ENCODE measurements at places on chromosomes 6 and 20.

DNA sequence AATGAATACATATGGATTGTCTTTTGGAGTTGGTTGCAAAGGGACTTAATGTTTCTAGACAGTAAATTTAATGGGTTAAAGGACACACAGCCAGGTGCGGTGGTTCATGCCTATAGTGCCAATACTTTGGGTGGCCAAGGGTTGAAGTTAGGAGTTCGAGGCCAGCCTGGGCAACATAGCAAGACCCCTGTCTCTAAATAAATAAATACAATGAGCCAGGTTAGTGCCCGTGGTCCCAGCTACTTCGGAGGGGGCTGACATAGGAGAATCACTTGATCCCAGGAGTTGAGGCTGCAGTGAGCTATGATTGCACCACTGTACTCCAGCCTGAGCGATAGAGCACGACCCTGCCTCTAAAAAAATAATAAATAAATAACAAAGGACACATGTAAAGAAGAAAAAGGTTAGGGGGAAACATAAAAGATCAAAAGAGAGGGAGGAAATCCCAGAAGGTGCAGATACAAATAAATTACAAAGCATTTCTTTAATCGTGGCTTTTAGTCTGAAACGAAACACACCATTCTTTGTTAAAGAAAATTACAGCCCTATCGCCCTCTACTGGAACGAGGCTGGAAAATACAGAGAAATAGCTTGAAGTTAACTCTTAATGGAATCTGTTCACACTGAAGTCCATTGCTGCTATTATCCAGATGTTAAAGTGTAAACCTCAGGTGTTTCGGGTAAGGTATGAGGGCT is 42.6 kb upstream of the SCML4 start:
- DNase-seq, result no peak

- DNase-seq, result no peak
Measured at GRCh38 chr20:53247468-53248103, 275.4 kb downstream of the TSHZ2 start.

DNA sequence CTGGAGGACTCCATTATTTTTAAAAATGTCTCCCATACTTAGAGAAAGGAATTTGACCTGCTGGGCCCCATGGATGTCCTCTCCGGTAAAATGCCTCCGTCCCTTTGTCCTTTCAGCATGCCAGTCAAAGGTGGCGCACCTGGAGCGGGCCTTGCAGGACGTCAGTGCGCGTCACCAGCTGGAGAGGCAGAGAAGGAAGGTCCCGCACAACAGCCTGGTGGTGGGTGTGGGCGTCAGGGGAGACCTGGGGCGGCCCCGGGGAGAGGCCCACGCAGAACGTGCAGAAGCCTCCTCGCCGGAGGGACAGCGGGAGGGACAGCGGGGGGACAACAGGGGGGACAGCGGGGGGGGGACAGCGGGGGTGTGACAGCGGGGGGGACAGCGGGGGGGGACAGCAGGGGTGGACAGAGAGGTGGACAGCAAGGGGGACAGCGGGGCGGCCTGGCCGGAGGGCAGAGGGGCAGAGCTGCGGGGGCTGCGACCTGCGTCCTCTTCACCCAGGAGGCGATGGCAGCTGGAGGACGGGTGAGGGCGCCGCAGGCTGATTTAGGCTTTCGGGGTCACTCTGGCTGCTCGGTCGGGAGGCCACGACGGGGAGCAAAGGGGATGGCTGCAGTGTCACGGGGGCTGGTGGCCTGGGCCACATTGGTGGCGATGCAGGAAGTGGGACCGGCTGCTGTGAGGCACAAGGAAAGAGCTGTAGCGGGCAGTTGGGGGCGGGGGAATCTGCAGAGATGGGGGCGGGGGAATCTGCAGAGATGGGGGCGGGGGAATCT is 859 bp upstream of the KIF25 start:
- DNase-seq, result no peak

DNA sequence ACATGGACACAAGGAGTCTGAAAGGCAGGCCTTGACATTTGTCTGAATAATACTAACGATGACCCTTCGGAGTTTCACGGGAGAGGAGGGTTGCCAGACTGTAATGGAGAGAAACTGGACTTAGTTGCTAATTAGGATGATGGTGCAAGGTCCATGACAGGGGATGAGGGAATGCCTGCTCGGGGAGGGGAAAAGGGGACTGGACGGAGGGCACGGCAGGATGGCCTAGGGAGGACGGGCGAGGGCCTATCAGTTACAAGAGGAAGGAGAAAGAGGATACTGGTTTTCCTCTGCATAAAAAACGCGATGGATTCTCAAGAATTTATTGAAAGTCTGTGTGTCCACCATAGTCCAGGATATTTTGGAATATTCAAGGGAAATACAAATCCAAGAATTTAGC is 42.7 kb downstream of the IRAK1BP1 start:
- no peak for DNase-seq

- DNase-seq, result peak; percentile 22
Measured at GRCh38 chr6:47413752-47414422, 63.7 kb upstream of the CD2AP start.

DNA sequence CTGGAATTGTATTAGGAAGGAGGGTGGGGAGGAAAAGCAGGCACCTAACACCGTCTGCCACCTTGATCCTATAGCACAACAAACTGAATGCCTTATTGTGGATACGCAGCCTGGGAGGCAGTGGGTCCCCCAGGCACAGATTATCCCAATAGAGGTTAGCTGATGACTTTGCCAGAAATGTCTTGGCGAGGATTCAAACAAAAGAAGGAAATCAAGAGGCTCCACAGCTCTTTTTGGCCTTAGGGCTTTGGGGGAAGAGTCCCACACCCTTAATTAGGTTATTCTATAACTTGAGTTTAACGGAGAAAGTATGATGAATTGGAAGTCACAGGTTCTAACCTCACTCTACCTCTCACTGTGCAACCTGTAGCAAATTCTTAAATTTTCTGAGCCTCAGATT is 102.0 kb downstream of the MRPL14 start:
- DNase-seq, result no peak

GRCh38 chr6:26330859-26331217 is 34.2 kb upstream of the BTN3A2 start:
- DNase-seq, result no peak

GRCh38 chr6:47267301-47267700 is 42.4 kb downstream of the TNFRSF21 start:
- DNase-seq, result no peak

DNA sequence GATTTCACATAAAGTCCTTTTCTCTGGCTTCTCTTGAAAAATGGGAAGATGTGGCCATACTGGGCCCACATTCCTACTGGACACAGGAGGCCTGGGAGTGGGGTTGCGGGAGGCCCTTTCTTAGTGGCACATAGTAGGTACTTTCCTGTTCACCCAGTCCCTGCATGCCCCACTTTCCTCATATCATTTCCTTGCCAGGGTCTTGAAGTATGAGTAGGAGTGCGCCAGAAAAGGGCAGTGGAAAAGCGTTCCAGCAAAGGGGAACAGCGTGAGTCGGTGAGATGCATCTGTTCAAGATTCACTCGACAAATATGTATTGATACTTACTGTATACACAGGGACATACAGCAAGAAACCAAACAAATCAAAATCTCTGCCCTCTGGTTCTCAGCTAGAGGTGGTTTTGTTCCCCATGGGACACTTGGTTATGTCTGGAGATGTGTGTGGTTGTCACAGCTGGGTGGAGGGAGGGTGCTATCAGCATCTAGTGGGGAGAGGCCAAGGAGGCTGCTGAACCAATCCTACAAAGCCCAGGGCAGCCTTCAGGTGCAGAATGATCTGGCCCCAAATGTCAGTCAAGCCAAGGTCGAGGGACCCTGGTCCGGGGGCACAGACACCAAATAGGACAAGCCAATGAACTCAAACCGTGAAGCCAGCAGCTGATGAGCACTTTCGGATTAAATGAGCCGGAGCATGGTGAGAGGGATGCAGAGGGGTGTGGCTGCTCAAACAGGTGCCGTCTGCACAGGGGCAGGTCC is 151.4 kb downstream of the CEBPB start:
- DNase-seq, result no peak

GRCh38 chr6:156564807-156565149 is 212.4 kb upstream of the ARID1B start:
- DNase-seq, result no peak

GRCh38 chr6:26464416-26465131 is 6.8 kb downstream of the BTN2A1 start:
- no peak for DNase-seq

GRCh38 chr20:33013701-33014326 is 6.3 kb downstream of the BPIFB2 start:
- no peak for DNase-seq

DNA sequence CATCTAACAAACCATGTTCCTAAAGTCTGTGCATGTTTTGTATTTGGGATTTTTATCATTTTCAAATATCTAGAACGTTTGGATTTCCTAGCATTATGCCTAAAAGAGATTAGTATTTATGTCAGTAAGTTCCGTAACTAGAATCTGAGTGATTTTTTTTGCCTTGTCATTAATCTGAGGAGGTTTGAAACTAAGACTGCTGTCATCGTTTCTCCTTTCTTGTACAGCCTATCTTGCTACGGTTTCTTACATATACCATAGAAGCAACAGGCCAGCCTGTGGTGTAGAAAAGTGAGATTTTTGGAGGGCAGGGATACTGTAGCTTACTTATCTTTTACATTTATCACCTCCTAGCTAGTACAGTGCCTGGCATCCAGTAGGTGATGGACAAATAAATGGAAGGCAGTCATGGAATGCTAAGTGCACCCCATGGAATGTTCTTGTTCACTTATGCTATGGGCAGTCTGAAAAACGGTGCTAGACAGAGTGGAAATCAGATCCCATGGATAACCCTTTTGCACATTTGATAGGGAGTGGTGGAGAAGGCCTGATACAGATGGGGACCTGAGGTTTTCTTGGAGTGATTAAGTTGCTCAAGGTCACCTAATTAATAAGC is 93.9 kb downstream of the ARID1B start:
- no peak for DNase-seq

- DNase-seq, result no peak
Measured at GRCh38 chr6:111944541-111944940, 71.3 kb upstream of the FYN start.

DNA sequence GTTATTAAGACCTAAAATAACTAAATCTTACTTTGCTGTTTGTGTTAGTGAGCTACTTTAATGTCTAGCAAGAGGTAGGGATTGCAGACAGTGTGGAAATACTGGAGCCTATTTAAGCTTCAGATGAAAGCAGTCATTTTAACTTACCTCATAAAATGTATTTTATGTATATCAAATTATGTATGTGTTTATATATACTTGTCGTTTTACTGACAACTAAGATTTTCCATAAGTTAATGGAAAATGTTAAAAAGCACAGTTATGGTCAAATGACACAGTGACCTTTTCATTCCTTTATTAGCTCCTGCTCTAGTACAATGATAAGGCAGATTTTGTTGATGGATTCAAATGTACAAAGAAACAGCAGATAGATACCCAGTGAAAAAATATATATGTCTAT is 34.6 kb downstream of the QKI start:
- DNase-seq, result no peak

- no peak for DNase-seq
Measured at GRCh38 chr6:55388211-55388610, 60.9 kb downstream of the GFRAL start.

- DNase-seq, result no peak
Measured at GRCh38 chr6:168367285-168367751, 47.7 kb upstream of the DACT2 start.

DNA sequence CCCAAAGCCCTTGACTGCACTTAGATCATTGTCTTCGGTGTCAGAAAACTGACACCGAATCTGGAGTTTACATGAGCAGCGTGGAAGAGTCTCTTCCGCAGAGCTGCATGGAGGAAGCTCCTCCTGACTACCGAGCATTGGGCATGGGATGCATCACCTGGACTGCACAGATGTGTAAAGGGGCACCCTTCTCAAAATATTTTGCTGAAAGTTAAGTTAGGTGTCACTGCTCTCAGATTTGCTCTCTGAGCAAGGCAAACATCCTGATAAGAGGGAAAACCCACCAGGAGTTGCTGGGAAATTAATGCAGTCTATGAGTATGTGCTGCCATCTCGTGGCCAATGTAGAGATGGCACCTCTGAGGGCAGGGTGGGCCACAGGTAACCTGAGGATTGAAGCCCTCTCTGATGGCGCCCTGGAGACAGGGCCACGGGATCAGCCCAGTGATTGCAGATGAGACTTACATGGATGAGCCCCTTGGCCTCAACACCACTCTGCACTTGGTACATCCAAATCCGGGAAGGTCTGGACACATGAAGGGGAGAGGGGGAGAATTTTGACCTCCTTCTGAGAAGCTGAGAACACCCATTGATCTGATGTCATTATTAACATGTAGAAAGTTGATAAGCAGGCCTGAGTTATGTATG is 129.9 kb downstream of the LPA start:
- DNase-seq, result peak; percentile 7

GRCh38 chr20:2692036-2692885 is at the start of gene EBF4:
TSS of gene EBF4 (plus strand) at chr20:2692780. CDS start at chr20:2693646, 866 bp downstream.
- peak; percentile 63 for DNase-seq

- no peak for DNase-seq
Measured at GRCh38 chr20:24445510-24446170, 23.8 kb upstream of the SYNDIG1 start.

DNA sequence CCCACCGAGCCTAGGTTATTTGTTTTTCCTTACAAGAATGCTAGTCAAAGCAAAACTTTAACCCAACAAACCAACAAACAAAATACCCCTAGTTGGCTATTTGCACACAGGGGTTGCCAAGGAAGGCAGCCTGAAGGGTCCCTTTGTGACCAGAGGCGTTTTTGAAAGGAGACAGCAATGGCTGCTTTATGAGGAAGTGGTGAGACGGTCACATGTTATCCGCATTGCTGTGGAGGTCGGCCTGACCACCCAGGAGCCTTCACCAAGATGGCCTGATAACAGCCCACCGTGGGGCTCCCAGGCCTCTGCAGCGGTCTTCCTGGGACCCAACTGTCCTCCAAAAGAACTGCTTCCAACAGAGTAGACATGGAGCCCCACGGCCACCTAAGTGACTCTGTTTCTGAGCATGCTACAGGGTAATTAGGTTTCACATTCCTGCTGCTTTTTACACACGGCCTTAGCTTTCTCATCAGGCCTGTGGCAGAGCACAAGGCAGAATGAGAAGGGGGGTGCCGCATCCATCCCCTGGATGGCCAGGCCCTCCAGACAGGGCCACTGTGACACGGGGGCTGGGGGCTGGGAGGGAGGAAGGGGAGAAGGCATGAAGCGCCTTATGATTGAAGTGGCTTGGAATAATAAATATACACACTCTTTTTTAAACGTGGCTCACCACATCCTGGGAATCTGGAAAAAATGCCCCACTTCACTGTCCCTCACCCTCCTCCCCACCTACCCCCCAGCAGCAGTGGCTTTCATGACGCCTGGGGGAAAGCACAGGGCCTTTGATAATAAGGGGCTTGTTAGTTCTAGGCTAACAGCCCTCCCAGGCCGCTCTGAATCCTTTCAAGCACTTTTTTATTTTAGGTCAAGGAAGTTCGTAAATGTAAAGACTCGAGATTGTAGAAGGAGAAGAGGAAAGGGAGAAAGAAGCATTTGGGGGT is 86.0 kb downstream of the CLIC5 start:
- no peak for DNase-seq

All from GM12891 (cell line).